ENCODE measurements at places on chromosomes 4 and X.

- peak; percentile 25 for DNase-seq
These were observed 136.8 kb downstream of the CHRNA9 start for GRCh38 chr4:40471923-40472322.

- DNase-seq, result peak; percentile 77
These were observed 496.3 kb downstream of the PDGFC start for GRCh38 chr4:156475322-156475721.

- no peak for DNase-seq
These were observed 43.1 kb downstream of the ATRX start for GRCh38 chrX:77742788-77743476.

DNA sequence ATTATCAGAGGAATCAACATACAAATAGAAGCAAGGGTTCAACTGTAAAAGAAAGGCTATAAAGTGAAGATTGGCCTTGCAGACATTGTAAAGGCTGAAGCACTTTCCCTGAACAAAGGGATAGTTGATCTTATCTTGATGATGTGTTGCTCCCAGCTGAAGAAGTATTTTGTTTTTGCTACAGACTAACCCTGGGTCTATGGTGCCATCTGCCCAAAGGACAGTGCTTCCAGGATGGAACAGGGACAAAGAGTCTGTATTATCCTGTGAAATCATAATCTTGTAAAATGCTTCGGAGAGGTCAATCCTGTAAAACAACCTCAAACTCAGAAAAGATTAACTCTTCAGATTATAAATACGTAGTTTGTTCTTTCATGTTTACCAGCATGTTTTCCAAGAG is 251.7 kb upstream of the ANKRD50 start:
- DNase-seq, result no peak

GRCh38 chr4:75251547-75251946 is 262.7 kb downstream of the RCHY1 start:
- DNase-seq, result no peak

GRCh38 chrX:112761242-112762207 is 79.1 kb downstream of the AMOT start:
- no peak for DNase-seq

DNA sequence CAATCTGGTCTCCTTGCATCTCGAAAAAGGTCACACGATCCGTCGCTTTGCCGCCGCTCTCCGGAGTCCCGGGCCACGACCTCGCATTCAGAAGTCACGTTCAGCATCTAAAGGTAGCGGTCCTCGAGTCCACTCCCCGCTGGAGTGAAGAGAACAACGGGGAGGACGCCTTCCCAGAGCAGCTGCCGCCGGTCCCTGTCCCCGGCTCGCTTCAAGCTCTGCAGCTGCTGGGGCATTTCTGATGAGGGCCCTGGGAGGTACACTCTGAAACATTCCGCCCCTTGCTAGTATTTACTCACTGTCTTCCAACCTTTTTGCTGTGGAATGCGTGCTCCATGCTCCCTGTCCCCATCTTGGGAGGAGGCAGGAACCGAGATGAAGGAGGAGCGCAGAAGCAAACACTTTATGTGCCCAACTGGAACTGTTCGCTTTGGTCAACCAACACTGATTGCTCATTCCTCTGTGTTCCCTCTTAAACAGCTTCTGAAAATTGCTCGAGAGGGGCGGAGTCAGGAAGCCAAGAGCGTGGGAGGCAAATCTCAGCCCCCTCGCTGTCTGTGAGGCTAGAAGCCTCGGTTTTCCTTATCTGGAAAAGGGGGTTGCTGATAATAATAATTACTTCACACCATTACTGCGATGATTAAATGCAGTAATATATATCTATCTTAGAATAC is 6.4 kb upstream of the VAMP7 start:
- DNase-seq, result no peak

DNA sequence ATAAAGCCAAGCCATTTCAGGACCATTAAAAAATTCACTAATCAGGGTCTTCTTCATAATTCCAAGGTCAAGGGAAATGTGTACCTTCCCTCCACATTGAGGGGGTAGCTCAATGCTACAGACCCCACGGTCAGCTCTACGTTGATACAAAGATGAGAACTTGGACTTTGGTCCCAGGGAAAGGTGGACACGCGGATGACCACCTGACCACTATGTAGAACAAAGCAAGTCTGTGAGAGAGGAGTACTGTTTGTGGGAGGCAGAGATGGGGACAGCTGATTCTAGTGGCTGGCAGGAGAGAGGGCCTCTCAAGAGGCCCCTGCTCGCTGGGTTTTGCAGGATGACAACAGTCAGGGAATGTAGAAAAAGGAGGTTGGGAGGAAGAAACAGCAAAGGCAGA is 58.0 kb downstream of the SLC2A9 start:
- DNase-seq, result no peak

- DNase-seq, result no peak
These were observed 301.2 kb downstream of the BMPR1B start for GRCh38 chr4:95058991-95059390.

DNA sequence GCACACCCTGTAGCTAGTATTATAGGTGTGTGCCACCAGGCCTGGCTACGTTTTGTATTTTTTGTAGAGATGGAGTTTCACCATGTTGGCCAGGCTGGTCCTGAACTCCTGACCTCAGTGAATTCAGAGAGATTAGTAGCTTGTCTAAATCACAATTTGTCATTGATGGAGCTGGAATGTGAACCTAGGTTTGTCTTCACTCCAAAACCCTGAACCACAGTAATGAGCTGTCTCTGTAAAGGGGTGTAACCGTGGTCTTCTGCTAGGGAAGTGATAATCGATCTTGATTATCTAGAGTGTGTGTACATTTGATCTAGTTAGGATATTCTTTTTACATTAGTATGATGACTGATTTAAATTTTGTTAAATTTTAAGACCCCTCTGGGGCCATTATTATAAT is 8.3 kb downstream of the ARHGAP10 start:
- DNase-seq, result peak; percentile 46

DNA sequence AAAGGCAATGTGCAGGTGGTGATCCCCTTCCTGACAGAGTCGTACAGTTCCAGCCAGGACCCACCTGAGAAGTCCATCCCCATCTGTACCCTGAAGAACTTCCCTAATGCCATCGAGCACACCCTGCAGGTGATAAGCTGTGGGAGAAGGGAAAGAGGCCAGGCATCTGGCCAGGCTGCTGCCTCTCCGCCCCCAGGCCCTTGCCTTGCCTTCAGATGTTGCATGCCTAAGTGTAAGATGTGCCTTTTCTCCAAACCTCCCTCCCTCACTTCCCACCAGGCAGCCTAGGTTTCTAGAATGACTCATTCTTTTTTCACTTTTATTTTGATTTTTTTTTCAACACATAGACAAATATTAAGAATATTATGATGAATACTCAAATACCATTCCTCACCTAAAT is 12.2 kb upstream of the CDK16 start:
- no peak for DNase-seq

DNA sequence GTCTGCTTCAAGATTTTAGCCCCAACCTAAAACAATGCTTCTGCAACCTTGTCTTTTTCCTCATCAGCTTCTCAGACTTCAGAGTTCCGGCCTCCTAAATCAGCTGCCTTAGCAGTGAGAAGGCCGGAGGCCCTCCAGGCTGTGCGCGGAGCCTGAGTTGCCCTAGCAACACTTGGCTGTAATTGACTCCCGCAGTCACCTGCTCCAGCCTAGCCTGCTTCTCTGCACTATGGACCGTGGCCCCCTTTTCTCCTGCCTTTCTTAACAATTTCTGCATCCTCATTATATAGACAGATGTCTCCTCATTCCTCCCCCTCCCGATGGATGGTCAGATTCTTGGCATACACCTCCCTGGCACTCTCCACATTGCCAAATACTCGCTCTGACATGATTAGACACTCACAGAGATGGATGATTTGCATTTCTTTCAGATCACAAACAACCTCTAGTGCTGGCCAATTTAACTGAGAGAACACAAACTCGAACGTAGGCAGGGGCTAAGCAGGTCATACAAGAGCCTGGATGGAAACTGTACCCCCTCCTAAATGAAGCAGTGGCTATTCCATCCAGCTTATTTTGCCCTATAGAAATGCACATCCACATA is 9.5 kb upstream of the HUWE1 start:
- no peak for DNase-seq

GRCh38 chr4:86400216-86400615 is 40.4 kb upstream of the MAPK10 start:
- DNase-seq, result peak; percentile 17

- DNase-seq, result no peak
These were observed 210.9 kb upstream of the ATOH1 start for GRCh38 chr4:93617606-93618005.

GRCh38 chrX:11640089-11640488 is 25.6 kb downstream of the ARHGAP6 start:
- no peak for DNase-seq

GRCh38 chr4:169931964-169932363 is 94.2 kb downstream of the MFAP3L start:
- DNase-seq, result no peak

GRCh38 chr4:113144091-113144490 is 94.6 kb downstream of the ANK2 start:
- no peak for DNase-seq

DNA sequence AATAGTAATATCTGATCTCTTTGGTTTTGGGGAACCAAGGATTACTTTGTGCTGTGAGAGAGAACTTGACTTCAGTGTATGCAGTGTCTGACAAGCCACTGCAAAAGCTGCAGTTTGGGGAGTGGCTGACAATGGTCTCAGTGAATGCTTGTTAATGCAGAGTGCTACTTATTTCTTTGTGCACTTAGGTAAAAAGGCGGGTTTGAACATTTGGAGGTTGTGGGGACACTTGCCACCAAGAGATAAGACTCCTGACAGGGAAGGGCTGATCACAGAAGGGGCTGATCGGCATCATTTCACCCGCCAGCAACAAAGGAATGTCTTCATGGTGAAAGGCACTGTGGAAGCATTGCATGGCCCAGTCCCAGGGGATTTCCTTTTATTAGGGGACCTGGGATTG is 28.6 kb upstream of the USP46 start:
- DNase-seq, result no peak

- DNase-seq, result peak; percentile 44
These were observed at the start of gene RBM47 for GRCh38 chr4:40629401-40630334. RBM47 (minus strand) TSS chr4:40629864; CDS start chr4:40438893, 190,971 bp downstream.

DNA sequence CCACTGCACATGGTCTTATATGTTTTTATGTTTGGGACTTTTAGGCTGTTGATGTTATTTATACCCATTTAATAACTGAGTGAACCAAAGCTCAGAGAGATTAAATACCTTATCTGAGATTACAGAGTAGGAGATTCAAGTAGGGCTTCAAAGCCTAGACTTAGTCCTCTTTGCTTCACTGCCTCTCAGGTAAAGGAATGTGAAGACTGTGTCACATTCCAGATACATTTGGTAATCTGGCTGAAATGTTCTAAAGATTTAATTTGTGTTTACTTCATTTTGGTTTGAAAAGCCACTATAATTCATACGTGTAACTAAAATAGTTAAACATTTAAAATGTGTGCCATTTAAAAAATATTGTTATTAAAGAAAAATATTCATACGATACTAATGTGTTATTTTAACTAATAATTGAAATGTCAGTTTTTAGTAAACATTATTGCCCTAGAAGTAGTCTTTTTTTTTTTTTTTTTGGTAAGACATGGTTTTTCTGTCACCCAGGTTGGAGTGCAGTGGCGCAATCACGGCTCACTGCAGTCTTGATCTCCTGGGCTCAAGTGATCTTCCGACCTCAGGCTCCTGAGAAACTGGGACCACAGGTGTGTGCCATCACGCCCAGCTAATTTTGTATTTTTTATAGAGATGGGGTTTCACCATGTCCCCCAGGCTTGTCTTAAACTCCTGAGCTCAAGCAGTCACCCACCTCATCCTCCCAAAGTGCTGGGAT is 54.3 kb downstream of the WWC2 start:
- no peak for DNase-seq

- DNase-seq, result no peak
These were observed 444.2 kb upstream of the FAM241A start for GRCh38 chr4:111701102-111701501.

DNA sequence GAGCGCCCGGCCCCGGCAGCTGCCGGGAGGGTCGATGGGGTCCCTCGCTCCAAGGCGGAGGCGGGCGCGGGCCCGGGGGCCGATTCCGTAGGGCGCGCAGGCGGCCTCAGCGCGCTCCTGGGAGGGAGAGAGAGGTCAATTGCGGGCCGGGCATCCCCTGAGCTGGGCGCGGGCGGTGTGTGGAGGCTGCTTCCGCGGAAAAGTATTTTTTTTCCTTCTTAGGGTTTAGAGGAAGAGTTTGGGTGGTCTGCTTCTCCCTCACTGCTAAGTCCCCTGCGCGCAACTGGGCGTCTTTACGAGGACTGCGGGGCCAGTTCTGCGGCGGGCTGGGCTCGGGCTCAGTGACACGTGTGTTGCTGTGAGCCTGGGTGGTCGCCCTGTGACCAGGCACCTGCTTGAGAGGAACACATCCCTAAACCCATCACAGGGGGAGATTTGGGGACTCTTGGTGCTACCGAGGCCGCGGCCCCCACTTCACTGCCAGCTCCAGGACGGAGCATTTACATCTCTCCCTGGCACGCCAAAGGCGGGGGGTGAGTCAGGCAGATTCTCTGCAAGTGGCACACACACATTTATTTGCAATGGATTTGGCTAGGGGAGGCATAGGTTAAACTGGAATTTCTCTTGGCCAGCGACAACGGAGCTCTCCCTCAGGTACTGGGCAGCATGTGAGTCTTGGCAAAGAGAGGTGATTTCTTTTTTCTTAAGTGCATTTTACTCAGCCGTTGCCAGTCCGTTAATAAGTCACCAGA is 151.2 kb upstream of the SLC4A4 start:
- peak; percentile 53 for DNase-seq

DNA sequence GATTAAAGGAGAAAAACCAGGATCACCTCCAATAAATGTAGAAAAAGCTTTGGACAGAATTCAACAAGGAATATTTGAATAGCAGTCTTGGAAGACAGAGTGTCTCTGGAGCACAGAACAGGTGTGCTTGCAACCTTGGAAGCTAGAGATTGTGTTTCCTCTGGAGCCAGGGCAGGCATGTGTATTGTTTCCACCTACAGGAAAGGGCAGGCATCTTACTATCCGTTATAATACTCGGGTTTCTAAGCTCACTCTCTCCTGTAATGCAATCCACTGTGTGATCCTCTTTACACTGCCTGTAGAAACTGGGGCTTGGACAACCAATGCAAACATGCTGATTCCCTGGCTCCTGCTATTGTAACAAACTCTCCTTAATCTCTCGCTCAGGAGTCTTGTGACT is 14.4 kb downstream of the CCDC110 start:
- DNase-seq, result no peak

GRCh38 chrX:41097326-41097725 is 12.1 kb downstream of the USP9X start:
- DNase-seq, result no peak

GRCh38 chr4:113657586-113658233 is 103.8 kb downstream of the CAMK2D start:
- DNase-seq, result peak; percentile 48

- DNase-seq, result peak; percentile 31
These were observed 113.9 kb downstream of the CPZ start for GRCh38 chr4:8706216-8707044.
